ENCODE measurements at places on chromosomes 2 and 18.

- H3K4me3 ChIP-seq = no peak overlapping the region
- H3K4me1 ChIP-seq = peaks cover 6% of the 10 kb centered on the region
- no peaks in the 10 kb centered on the region for H3K27me3 ChIP-seq
- no peak overlapping the region for H3K27ac ChIP-seq
- no peak for DNase-seq
Measured at GRCh38 chr2:229170916-229171315, 100.2 kb downstream of the PID1 start.

DNA sequence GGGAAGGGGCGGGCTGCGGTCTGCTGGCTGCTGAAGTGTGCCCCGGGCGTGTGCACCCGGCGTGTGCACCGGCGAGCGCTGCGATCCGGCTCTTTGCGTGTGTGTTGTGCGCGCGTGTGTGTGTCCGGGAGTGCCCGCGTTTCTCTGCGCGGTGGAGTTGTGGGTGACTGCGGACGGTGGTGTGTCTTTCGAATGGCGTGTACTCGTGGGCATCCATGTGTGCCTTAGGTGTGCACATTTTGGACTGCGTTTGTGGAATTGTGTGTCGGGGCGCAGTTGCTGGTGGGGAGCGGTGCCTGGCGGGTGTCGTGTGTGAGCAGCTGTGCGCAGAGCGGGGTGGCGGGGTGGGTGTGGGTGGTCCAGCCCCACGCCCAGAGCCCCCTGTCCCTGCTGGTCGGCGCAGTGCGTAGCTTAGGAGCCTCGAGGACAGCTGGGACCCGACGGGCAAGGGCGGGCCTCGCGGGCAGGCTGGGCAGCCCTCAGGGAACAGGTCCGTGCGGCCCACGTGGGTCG is 533 bp downstream of the HPCAL1 start:
- H3K4me3 ChIP-seq = peak overlapping the region; percentile 80
- no peaks in the 10 kb centered on the region for H3K36me3 ChIP-seq
- peaks cover 41% of the 10 kb centered on the region for H3K4me1 ChIP-seq
- peak; percentile 66 for DNase-seq

- peaks cover 68% of the 10 kb centered on the region for H3K36me3 ChIP-seq
- DNase-seq = no peak
Measured at GRCh38 chr2:86072271-86072858, 33.3 kb downstream of the POLR1A start.

DNA sequence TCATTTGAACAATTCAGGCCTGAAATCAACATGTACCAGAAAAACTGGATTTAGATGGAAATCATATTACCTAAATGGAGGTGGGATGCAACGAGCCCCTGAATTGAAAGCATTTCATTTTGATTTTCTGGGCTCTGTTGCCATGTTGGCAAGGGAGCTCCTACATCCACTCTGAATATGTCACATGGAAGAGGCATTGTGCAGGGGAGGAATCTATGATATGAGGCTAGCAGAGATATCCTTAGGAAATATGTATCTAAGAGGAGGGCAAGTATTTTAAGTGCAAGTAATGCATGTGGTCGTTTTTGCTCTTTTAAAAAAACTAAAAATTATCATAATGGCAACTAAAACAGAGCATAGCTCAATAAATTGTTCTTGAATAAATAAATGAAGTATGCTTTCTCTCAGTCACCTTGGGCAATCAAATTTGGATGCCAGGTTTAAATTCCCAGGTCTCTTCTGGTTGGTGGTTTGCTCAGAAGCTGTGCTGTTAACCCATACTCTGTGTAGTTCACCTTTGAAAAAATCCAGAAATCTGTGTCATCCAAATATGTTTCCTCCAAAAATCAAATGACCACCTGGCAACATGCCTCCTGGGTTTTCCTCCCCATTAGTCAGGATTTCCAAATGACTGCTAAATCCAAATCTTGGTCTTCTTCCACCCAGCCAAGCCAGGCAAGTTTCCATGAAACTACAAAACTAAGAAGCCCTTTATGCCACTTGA is 6.5 kb upstream of the LGALSL start:
- H3K27ac ChIP-seq = no peak overlapping the region
- no peaks in the 10 kb centered on the region for H3K36me3 ChIP-seq
- no peaks in the 10 kb centered on the region for H3K27me3 ChIP-seq
- H3K4me3 ChIP-seq = no peak overlapping the region
- H3K4me1 ChIP-seq = peaks cover 12% of the 10 kb centered on the region

- peak overlapping the region; percentile 82 for H3K27ac ChIP-seq
- no peaks in the 10 kb centered on the region for H3K36me3 ChIP-seq
- H3K4me3 ChIP-seq = peak overlapping the region; percentile 81
- no peaks in the 10 kb centered on the region for H3K27me3 ChIP-seq
Measured at GRCh38 chr2:61853086-61853846, 594 bp downstream of the FAM161A start.

GRCh38 chr2:76625101-76625500 is 897.1 kb downstream of the LRRTM4 start:
- H3K27ac ChIP-seq = no peak overlapping the region
- no peaks in the 10 kb centered on the region for H3K36me3 ChIP-seq
- no peaks in the 10 kb centered on the region for H3K27me3 ChIP-seq
- no peak overlapping the region for H3K4me3 ChIP-seq
- no peak for DNase-seq

DNA sequence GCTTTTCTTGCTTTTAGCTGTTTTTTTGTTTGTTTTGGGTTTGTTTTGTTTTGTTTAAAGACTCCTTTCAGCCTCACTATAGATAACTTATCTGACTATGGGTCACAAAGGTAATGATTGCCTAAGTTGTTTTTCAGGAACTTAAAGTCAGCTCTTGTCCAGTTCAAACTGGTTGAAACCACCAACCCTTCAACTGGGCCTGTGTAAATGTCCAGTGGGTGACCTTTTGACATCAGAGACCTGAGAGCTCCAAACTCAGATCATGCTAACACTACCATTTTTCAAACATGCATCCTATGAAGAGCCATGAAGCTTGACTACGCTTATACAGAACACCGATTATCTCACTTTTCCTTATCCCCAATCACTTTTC is 144.6 kb upstream of the RMP24 start:
- no peaks in the 10 kb centered on the region for H3K4me1 ChIP-seq
- no peaks in the 10 kb centered on the region for H3K36me3 ChIP-seq
- H3K27ac ChIP-seq = no peak overlapping the region
- no peak for DNase-seq
- no peak overlapping the region for H3K4me3 ChIP-seq

Measured in suprapubic skin (tissue), 4 donors.